ENCODE measurements at places on chromosomes 1 and 21.

DNA sequence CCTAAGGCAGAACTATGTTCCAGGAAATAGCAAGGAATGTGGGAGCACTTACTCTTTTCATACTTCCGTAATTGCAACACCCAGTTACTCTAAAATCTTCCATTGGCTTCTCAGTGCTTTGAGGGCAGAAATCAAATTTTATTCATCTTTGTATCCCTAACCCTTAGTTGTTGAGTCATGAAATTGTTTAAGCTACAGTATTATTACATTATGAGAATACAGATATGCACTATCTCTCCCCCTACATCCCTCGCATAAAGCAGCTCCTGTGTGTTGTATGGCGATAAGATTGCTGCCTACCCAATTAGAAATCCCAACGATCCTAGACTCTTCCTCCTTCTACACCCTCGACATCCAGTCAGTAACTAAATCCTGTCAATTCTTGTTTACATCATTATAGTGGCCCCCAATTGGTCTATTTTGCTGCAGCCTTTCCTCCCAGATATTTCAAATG is 2.6 kb downstream of the AIDA start:
- DNase-seq, result no peak

DNA sequence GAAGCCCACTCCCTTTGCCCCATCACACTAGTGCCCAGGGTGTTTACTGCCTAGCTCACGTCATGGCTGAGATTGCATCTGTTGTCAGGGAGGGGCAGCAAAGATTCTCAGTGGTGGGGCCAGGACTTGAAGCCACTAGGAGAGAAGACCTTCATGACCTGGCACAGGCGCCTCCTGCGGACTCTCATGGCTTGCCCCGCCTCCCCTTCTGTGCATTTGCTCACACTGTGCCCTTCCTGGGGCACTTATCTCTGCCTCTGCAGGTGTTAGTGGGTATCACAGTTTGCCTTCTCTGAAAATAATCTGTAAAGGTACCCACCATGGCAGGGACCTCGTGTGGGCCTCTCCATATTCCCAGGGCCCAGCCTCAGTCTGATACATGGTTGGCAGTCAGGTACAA is 20.1 kb downstream of the PTPRU start:
- no peak for DNase-seq

- peak; percentile 32 for DNase-seq
Observed at GRCh38 chr1:223887747-223888418, 42.1 kb upstream of the TP53BP2 start.

- DNase-seq, result peak; percentile 75
Observed at GRCh38 chr1:65958561-65959350, 166.1 kb downstream of the PDE4B start.

GRCh38 chr1:221087919-221088318 is 208.7 kb downstream of the HLX start:
- DNase-seq, result no peak

All from NCI-H1417 (cell line).